ENCODE measurements at places on chromosomes 1 and 21.
A peak's percentile ranks its signal among the peaks of the same experiment; 100 is the strongest.

DNA sequence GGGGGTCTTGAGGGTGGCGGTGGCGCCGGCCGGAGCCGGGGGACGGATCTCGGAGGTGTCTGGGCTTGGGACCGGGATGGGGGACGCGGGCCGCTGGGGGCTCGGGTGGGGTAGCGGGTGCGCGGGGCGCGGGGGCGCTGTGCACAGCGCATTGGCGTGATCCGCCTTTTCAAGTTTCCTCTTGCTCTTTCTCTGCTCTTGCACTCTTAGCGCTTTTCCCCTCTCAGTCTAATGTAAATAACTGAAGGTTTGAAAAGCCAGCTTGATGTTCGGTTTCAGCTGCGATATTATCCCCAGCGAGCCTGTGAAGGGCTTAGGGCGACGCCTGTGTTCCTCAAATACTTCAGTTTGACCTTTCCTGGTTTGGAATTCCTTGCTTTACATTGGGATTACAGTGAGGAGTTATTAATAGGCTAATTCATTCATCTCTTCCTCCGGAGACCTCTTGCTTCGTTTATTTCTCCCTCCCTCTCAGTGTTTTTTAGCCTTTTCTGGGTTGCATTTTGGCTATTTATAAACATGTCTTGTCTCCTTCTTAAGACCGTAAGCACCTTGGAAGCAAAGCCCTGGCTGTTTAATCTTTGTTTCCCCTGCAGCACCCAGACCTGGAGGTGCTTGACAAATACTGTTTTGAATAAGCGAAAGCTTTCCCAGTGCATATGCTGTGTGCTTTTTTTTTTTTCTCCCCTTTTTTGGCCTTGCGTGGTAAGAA lies 693 bp downstream of the RAB4A start:
- no peak for DNase-seq

DNA sequence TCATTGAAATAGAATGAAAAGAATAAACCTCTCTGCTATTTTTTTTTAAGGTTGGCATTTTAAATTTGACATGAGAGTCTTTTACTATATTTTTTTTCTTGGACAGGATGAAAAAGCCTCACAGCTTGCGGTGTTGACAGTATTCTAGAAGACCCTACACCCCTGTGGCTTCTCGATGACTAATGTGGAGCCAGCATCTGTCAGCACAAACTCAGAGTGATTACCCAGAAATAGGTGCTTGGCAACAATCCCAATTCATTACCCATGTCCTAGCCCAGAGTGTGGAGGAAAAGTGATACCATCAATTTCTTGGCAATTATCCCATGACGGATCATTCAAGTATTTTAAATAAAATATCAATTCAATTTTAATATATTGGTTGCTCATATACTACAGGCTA lies 186.8 kb upstream of the MAP1LC3C start:
- DNase-seq = no peak

DNA sequence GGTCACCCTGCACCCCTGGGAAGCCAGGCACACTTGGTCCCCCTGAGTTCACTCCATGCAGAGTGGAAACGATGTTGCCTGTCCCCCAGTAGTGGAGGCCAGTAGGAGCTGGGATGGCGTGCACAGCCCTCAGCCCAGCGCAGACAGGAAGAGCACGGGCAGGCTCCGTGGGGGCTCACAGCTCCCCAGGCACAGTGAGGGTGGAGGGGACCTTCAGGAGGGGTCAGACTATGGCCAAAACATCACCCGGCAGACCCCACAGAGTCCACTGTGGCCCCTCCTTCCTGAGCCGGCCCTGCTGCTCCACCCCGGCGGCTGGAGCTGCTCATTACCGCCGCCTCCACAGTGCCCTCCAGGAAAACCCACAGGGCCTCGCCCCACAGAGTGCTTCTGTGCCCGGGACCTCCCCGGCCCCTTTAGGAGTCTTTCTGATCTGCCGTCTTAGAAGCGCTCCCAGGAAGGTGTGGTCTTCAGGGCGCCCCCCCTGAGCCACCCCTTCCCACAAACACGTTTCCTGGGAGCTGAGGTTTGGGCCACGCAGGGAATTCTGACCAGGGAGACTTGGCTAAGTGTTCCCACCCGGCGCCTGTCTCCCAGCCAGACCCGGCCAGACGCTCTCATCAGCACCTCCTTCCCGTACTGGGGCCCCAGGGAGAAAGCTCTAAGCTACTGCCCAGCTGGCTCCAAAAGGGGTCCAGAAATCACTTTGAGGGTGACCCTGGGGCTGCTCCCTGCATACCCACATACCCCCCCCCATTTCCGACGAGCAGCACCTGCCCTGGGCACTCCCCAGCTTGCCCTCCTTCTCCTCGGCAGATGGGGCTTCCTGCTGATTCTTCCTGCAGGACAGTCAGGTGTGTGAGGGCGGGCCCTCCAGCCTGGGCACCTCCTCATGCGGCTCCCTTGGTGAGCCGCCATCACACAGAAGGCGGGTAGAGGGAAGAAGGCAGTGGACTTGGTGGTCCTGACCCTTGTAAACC lies 38.8 kb downstream of the RIPK4 start:
- DNase-seq = no peak

DNA sequence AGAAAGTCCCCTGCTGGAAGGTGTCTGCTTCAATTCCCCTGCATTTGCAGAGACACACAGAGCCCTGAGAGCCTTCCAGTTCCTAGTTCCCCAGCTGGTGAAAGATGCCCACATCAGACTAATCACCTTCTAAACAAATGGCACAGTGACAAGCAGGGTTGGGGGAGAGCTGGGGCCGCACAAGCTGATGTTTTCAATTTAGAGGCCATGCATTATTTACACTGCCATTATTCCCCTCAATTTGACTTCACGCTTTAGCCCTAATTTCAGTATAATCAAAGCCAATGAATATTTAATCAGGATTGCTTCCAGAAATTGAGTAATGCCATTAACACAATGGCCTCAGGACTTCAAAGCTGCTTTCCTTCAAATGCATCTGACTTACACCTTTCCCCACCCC lies 81.5 kb downstream of the BEND5 start:
- peak; percentile 43 for DNase-seq

GRCh38 chr1:152757747-152758146 lies at the start of gene KPRP:
KPRP (plus strand) TSS chr1:152758025; CDS start chr1:152759589, 1,564 bp downstream.
- DNase-seq = no peak

DNA sequence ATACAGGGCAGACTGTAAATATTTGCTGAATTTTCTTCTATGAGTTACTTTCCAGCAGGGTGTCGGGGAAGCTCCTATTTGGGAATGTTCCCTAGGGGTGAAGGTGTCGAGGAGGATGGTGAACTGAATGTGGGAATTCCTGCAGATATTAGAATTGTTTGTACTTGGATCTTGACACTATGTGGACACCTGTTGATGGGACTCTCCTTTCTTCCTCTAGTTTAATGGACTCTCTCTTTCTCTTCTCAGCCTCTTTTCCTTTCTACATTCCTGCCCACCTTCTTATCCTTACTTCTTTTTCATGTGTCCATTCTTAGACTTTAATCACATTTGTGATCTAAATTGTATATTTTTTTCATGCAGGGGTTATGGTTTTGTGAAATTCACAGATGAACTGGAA lies 14.0 kb downstream of the TRNAU1AP start:
- DNase-seq = no peak

GRCh38 chr21:25371841-25372425 lies 235.3 kb downstream of the MRPL39 start:
- DNase-seq = no peak

DNA sequence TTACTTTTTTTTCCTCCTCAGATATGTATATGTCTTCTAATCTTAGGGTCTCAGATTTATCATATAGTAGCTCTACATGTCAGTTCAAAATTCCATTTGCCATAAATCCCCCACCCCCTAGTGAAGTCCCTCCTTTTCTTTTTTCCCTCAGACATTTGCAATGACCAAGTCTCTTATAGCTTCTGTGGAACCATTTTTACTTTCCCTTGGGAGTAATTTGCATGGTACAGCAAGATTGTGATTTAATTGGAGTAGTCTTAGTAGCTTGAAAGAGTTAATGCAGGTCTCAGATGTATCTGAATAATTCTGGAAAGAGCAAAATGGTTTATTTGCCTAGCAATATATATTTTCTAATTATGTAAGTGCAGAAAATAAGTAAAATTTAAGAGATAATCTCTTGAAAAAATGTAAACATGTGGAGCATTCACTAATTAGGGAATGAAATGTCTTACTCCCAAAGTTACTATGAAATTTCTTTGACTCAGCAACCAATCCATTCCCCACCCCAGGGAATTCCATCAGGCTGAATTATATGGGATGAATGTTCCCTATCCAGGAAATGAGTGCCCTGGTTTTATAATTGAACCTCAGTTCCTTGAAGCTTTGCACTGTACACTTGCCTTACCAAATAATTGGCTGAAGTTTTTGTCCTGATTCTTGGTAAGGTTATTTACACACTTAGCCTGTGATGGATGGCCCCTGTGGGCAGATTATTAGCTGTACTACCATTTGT lies 267.0 kb downstream of the DNM3 start:
- no peak for DNase-seq

- DNase-seq = no peak
Measured at GRCh38 chr1:206722751-206723461, 38.2 kb downstream of the MAPKAPK2 start.

- DNase-seq = peak; percentile 33
Measured at GRCh38 chr1:3033040-3033789, 11.9 kb downstream of the ACTRT2 start.

DNA sequence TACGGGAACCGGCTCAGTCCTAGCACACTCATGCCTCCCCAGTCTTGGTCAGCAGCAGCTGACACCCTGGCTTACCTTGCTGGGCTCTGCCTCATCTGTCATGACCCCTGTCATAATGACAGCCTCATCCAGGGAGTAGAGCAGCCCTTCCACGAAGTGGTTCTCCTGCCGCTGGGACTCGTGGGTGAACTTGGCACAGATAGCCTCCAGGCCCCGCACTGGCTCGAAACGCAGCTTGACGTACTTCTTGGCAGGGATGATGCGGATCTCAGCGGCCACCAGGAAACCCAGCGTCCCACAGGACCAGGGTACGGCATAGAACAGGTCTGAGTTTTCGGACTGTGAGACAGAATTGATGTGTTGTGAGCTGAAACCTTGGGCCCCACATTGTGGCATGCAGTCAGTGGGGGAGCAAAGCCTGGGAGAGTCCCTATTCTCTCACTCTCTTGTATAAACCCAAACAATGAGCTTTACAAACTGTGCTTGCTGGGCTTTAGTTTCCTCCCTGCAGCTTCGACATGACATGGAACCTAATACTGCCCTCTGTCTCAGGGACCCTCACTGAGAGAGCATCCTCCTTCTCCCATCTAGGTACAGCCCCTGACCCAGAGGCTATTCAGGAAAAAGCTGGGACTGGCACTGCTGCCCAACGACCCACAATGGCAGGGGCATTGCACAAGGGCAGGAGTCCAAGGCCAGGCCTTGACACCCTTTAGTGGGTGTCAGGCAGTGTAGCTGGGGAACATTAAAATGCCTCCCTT lies 15.5 kb downstream of the DHCR24 start:
- DNase-seq = no peak

- peak; percentile 98 for DNase-seq
Measured at GRCh38 chr1:179954493-179955286, at the start of gene CEP350. CEP350 (plus strand) TSS chr1:179954810; CDS start chr1:179986182, 31,372 bp downstream.

GRCh38 chr1:53074313-53075154 lies 12.5 kb downstream of the PODN start:
- peak; percentile 50 for DNase-seq

GRCh38 chr21:36310016-36310415 lies 10.0 kb upstream of the MORC3 start:
- no peak for DNase-seq

DNA sequence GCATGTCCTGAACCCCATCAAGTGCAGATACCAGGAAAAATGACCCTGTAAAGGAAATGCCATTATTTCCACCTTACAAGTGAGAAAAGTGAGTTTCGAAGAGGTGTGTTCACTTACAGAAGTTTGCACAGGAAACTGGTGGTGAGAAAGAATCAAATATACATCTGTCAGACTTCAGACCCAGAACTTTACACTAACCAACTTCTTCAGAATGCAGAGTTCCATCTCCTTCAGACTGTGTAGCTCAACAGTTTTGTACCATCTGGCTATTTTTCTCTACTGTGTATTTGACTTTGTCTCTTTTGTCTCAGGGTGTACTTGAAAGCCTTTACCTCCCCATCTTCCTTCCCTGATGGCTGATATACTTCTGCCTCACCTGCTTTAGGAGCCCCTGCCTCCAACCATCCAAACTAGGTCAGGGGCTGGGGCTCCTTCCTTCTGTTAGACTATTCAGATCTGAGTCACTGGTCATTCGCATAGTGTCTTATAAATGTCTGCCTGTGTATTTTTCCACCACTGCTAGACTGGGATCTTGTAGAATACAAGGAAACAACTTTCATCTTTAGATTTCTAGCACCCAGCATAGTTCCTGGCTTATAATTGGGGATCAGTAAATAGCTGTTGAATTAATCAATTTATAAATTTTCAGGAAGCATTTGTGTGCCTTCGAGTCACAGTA lies 247.9 kb downstream of the FGGY start:
- no peak for DNase-seq

DNA sequence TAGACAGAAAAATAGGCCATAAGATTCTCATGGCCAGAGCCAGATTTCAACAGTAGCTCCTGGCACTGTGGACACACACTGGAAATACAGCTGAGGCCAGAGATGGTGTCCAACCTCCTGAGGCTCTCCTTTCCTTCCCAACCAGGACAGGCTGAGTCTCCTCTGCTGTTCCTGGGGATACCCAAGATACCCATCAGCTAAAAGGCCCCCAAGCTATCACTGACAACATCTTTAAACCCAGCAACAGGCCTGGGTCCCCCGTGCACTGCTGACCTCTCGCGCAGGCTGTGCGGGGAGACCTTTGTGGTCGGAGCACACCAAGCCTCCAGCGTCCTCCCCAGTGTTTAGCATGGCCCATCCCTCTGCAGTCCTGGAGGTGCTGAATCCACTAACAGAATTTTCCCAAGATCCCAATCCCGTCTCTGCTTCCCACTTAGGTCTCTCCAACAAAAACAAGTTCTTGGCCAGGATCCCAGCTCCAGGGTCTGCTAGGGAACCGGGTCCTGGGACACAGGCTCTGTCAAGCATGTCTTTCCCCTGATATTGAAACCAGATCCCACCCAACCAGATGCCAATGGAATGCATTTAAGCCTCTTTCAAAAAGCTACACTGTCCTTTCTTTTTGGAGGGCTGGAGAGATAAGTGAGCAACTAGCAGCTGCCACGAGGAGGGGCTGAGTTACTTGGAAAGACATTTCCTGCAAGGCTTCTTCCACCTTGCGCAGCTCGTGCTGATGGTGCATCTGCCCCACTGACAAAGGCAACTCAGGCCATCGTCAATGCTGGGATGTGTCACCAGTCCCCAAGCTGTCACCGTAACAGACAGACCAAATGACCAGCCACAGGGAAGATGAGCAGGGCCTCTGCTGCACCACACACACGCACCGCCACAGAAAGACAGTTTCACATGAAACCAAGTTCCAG lies 73.2 kb downstream of the BCAR3 start:
- DNase-seq = peak; percentile 69

GRCh38 chr1:234776256-234776875 lies 166.4 kb upstream of the IRF2BP2 start:
- DNase-seq = no peak

- DNase-seq = no peak
Measured at GRCh38 chr21:42964546-42965210, 9.7 kb upstream of the PKNOX1 start.

Measured in cardiac septum (tissue), 1 donor.